ENCODE measurements at places on chromosomes 13 and 19.

DNA sequence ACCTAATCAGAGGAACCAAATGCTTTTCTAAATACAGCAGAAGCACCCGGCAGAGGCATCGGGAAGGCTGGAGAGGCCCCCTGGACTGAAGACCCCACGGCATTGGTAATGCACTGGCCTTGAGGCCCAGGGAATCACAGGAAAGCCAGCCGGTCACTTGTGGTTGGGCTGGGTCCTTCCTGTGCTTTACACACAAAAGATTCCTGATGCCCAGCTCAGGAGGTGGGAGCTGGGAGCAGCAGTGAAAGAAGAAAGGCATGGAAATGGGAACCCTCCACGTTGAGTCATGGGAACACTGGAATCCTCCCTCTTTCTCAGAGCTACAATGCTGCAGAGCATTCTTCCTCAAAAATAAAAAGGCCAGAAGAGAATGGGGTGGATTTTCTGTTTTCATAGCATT, 126.4 kb downstream of the TNFRSF19 start:
- no peak for DNase-seq

DNA sequence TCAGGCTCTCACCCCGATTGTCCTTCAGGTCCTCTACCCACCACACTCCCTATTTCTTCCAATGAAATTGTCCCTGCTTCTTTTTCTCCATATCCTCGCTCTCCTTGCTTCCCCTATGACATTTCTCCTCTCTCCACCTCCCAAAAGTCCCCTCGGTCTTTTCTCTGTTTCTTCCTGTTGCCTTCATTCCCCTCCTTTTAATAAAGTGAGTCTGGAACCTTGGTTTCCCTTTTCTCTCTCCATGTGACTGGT, 676 bp upstream of the ZNF574 start:
- peak; percentile 37 for DNase-seq

GRCh38 chr19:35151273-35152065, 3.1 kb upstream of the FXYD5 start:
- DNase-seq, result no peak

DNA sequence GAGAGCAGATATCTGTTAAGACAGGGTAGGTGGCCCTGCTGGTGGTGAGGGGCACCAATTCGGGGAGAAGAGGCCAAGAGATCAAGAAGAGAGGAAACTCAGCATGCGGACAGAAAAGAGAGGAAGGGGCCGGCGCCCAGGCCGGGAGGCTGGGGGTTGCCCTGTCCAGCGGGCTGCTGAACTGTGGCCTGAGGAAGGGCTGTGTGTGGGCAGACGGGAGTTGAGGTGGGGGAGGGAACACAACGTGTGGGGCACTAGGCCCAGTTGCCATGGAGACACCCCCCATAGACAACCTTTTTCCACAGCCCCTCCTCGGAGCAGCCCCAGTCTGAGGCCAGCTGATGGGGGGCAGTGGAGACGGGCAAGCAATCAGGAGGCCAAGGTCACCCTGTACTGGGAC, 2.5 kb upstream of the CACNG8 start:
- DNase-seq, result no peak

- DNase-seq, result no peak
Observed at GRCh38 chr13:113804017-113804702, 45.1 kb downstream of the TMEM255B start.

GRCh38 chr19:46487802-46488445, 7.7 kb downstream of the PNMA8B start:
- peak; percentile 39 for DNase-seq

- peak; percentile 44 for DNase-seq
Observed at GRCh38 chr13:51052581-51052980, 58.5 kb downstream of the C13orf42 start.

DNA sequence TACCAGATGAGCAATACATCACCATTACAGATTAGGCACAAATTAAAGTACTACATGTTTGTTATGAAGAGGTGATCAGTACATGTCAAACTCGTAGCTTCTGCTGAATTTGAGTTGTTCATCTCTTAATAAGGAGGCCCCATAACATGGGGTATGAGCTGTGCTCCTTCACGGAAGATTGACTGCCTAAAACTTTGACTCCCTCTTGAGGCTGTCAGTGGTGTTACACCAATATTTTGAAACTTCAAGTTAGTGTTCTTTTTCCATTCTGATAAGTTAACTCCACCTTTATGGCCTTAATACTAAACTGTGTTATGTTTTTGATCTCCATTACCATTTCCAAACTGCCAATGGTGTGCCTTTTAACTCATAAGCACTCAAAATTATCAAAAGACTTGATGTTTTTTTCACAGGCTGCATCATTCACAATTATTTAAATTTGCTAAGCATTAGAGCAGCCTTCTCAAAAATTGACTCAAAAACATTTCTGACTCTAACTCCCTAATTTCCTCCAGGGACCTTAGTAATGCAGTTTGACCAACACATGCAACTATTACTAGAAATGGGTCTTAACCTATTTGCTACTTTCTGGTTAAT, 1591.5 kb downstream of the PCDH9 start:
- peak; percentile 35 for DNase-seq

- no peak for DNase-seq
Observed at GRCh38 chr19:10543059-10543419, 665 bp upstream of the ATG4D start.

GRCh38 chr19:5038631-5039271, 69.8 kb downstream of the KDM4B start:
- DNase-seq, result no peak

- no peak for DNase-seq
Observed at GRCh38 chr13:83531022-83531421, 351.3 kb downstream of the SLITRK1 start.

DNA sequence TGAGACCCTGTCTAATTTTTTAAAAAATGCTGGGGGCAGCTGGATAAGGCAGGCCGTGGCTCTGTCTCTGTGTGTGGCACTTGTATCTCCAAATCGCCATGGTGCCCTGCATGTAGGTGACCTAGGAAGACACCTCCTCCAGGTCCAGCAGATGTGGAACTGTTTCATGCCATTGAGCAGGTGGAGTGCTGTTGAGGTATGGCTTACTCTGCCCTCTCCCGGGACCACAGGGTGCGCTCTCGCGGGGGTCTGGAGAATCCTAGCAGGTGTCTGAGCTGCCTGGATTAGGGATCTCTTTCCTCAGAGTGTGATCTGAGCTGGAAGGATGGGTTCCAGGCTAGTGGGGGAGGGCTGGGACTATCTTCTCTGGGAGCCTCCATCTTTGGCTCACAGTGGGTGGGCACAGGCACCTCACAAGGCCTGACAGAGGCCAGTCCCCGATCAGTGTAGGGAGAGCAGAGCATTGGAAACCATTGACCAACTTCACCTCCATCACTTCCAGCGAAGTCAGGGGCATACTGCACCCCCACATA, 67.7 kb upstream of the TM9SF2 start:
- DNase-seq, result no peak
